NCI-H2029 treated with DMSO at 0.1 percent for 48 hours (cell line): ENCODE measurements at places on chromosomes 3 and 15.

DNA sequence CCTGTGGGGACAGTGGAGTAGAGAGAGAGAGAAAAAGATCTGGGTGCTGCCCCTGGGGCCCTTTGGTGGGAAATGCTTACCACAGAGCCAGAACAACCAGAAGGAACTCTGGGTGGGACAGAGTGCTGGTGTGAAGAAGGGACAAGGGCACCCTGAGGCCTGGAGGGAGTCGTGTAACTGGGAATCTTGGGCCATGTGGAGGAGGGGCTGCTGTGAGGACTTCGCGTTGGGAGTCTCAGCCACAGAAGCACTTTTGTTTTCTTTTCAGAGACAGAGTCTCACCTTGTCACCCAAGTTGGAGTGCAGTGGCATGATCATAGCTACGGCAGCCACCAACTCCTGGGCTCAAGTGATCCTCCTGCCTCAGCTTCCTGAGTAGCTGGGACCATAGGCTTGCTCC is 24.3 kb downstream of the XYLB start:
- no peak for DNase-seq

DNA sequence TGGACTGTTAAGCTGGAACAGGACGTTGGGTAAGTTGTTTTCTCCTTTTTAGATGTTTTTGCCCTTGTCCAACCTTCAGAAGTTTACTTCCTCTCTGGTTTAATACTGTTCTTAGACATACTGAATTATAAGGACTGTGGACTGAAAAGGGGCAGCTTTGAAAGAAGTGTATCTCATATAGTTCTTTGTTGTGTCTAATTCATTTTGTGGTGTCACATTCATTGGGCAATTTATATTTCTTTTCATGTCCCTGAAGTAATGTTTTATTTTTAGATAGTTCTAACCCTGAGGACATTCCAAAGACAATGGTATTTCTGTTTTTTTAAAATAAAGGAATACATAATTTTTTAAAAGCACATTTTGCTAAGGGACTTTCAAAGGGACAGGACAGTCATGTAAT is 45.2 kb downstream of the TMEM108 start:
- no peak for DNase-seq

- no peak for DNase-seq
These were observed 31.1 kb downstream of the TMEM212 start for GRCh38 chr3:171874251-171874681.

DNA sequence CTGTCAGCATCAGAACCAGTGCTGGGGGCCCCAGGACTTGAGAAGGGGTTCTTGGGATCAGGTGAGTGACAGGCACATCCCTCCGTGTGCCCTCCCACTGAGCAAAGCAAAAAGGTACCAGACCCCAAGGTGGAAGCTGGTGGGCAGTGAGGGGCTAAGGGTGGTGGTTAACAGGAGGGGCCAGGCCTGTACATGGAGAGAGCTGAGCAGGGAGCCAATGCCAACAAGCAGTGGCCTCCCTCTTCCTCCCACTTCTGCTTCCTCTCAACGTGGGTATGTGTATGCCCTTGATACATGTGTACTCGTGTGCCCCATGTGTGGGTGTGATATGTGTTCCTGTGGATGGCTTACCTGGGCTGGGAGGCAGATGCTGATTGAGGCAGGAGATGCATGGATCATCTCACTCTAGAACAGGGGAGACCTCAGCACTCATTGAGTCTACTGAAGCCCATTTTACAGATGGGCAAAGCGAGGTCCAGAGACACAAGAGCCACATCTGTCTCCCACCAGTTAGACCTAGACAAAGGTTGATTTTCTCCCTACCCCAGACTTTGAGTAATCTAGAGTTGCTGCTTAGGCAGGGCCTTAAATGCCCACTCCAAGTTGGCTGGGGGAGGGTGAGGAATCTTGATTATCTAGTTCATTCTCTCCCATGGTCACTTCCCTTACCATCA is 945 bp downstream of the VIPR1 start:
- DNase-seq: no peak

GRCh38 chr15:33131552-33132232 is 62.8 kb downstream of the FMN1 start:
- no peak for DNase-seq

GRCh38 chr15:45251888-45252287 is at the start of gene SLC28A2:
TSS of gene SLC28A2 (plus strand) at chr15:45252234. CDS start at chr15:45253216, 982 bp downstream.
- DNase-seq: no peak
